Right forelimb (tissue), 1 donor: ENCODE measurements at places on chromosomes 5 and 9.

DNA sequence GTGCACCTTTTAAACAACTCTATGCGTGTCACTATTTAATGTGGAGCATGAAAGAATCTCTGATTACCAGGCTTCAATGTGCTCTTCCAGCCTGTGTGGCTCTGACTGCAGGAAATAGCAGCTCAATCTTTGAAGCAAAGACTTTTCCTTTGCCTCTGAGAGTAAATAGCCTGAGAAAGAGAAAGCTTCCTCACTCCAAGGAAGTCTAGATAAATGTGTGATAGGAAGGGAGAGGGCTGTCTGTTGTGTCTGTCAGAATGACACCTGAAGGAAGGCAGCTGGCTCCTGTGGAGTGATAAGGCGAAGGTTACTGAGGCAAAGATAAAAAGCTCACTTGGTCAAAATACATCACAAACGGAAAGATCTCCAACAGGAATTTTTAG, 205.3 kb upstream of the HAPLN1 start:
- DNase-seq: no peak

DNA sequence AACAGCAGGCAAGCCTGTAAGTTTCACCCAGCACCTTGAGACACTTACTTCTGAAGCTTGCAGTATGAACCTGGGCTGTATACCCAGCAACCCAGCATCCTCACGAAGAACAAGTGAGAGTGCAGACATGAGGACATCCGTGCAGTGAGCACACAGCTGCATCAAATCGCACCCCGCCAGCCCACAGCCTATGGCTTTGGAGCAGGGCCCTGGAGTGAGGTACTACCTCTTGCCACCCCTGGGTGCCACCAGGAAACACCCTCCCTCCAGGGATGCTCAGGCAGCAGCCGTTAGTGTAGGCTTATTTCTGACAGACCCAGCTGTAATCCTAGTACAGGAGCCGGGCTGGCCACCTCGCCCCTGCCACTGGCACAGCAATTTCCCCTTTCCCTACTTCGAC, 81.4 kb downstream of the ATPSCKMT start:
- DNase-seq: no peak

- DNase-seq: no peak
Observed at GRCh38 chr5:98334946-98335345, 438.5 kb upstream of the RGMB start.

- no peak for DNase-seq
Observed at GRCh38 chr9:101307524-101308213, 77.1 kb downstream of the BAAT start.

- no peak for DNase-seq
Observed at GRCh38 chr5:16609412-16609811, 7.4 kb downstream of the RETREG1 start.

- DNase-seq: no peak
Observed at GRCh38 chr5:124402144-124402581, 344.3 kb downstream of the ZNF608 start.

- no peak for DNase-seq
Observed at GRCh38 chr5:141478321-141478945, 2.7 kb downstream of the PCDHGC3 start.

- no peak for DNase-seq
Observed at GRCh38 chr5:62717301-62717933, 138.8 kb downstream of the LRRC70 start.

- no peak for DNase-seq
Observed at GRCh38 chr5:42760426-42760825, 3.8 kb downstream of the CCDC152 start.

DNA sequence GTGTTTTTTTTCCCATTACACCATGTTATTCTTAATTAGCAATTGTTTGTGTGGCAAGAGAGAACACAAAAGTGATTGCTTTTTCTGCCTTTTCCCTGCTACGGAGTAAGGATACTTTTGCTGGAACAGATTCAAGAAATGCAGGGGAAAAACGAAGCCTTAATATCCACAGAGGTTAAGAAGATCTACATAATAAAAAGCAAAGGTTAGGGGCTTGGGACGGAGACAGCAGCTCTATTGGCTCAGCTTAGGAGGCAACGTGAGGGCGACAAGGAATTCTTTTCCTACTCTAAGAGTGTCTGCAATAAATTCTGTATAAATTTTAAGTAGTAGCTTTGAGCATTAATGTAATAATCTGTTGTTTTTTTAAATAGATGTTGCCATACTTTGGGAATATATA, 693.3 kb downstream of the DTWD2 start:
- DNase-seq: no peak

GRCh38 chr9:5263351-5264218, 32.4 kb downstream of the INSL4 start:
- no peak for DNase-seq
